ENCODE measurements at places on chromosomes 12 and 14. TPM values are rescaled to one million over a fixed set of nuclear protein-coding genes. Genes with fewer than 3 reads are reported as not detected.

GRCh38 chr12:4564818-4565217, 2.8 kb downstream of the DYRK4 start:
- no peak for DNase-seq

PZP gene
- polyA plus RNA-seq = 0.40 TPM

WASHC3 gene
- polyA plus RNA-seq = 62.0 TPM

GYS2 gene
- not detected for polyA plus RNA-seq

DNA sequence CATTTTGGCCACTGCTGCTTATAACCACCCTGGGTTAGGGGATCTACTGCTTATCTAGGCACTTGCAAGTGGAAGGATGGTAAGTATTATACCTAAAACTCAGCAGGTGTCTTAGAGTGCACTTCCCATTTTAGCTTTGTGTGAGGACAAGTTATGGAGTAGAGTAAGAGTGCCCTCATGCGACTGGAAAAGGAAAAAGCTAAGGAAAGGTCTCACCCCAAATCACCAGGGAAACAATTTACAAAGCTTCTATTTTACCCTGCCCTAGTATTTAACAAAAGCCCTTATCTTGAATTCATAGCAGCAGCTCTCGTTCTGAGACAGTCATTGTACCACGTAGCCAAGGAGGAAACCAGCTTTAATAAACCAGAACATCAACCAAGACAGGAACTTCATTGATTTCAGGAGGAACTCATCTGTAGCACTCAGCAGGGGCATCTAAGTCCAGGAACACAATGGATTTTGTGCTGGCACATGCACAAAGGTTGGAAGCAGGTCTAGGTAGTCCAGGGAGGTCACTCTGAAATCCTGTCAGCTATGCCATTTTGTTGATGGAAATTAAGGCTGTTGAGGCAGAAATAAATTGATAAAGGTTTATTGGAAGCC, 2.9 kb downstream of the RDH12 start:
- peak; percentile 35 for DNase-seq

- no peak for DNase-seq
These were observed 171.8 kb upstream of the NTF3 start for GRCh38 chr12:5260086-5260485.

GRCh38 chr14:84272290-84272721, 1257.6 kb upstream of the FLRT2 start:
- no peak for DNase-seq

GRCh38 chr12:116958402-116959197, 47.9 kb downstream of the FBXW8 start:
- no peak for DNase-seq

- no peak for DNase-seq
These were observed 46.3 kb upstream of the PCED1B start for GRCh38 chr12:47033081-47033480.

GRCh38 chr14:33671556-33671955, 279.3 kb downstream of the EGLN3 start:
- no peak for DNase-seq

- DNase-seq = no peak
These were observed 13.5 kb upstream of the TNFAIP2 start for GRCh38 chr14:103109535-103110441.

CCDC196 gene
- polyA plus RNA-seq = 0.23 TPM

GRCh38 chr12:91065396-91065795, 7.6 kb upstream of the KERA start:
- no peak for DNase-seq

GRCh38 chr14:48568688-48569087, 893.3 kb upstream of the MDGA2 start:
- DNase-seq = no peak

DNA sequence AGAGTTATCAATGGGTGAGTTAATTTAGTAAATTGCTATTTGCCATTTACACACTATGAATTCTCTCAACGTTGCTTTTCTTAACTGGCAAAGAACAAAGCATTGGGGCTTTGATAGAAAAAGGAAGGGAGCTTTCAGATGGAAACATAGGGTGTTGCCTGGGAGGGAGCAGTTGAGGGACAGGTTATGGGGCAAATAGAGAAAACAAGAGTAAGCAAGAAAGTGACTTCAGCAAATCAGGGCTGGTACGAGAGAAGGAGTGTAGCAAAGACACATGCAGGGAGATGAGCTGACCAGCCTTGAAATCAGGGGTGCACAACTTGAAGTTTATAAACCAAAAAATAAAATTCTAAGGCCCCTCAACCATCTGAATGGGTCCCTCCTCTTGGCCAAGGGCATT, 15.7 kb downstream of the ESR2 start:
- no peak for DNase-seq

GRIP1 gene
- 24.0 TPM for polyA plus RNA-seq

ZNF891 gene
- polyA plus RNA-seq = 3.5 TPM

DNA sequence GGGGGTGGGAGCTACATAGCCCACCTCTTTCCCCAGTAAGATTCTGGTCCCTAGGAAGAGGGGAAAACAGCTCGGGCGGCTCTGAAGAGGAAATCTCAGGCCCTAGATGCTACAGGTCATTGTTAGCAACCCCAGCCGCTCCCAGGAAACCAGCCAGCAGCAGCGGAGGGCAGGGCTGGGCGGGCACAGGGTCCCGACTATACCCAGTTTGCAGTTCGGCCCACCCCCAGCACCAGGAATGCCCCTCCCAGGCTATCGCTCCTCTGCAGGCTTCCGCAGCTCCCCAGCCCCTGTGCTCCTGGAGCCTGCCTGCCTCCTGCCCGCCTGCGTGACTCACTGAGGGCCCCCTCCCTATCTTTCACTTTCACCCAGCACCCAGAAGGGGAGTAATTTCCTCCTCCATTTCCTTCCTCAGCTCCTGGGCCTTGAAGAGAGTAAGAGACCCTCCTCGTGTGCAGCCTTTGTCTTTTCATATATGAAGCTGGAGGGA, 27.2 kb upstream of the PNMA1 start:
- no peak for DNase-seq

GRCh38 chr12:5305425-5305824, 126.5 kb upstream of the NTF3 start:
- no peak for DNase-seq

DNA sequence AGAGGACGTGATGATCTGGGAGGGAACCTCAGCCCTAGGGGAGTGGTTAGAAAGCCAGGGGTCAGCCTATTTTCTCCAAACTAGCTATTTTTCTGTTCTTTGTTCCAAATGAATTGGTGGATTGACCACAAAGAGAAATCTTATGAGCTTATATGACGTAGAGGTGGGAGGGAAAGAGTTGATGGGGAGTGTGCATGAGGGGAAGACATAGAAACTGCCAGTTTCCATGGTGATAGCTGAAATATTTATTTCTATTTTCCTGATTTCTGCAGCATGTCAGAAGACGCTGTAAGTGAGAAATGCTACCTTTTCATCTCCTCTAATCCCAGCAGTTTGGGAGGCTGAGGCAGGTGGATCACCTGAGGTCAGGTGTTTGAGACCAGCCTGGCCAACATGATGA, 51.4 kb upstream of the CISTR start:
- no peak for DNase-seq

- no peak for DNase-seq
These were observed 1.7 kb downstream of the LARP4 start for GRCh38 chr12:50402264-50403000.

DNA sequence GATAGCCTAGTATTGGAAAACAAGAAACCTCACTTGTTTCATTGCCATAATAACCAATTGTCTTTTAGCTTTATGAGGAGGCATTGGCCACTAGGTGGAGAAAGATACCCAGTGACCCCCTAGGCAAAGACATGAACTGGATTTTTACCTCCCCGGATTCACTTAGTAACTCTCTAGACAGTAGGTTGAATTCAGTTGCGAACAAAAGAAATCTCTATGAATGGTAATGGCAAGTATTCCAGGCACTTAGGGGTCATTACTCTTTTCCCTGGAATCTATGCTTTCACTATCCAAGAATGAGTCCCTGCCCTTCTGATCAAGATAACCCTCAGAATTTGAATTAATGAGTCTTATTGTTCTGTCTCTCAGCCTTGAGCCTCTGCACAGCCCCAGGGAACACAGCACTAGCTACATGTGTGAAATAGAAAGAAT, 29.5 kb upstream of the RHOJ start:
- peak; percentile 18 for DNase-seq

DNA sequence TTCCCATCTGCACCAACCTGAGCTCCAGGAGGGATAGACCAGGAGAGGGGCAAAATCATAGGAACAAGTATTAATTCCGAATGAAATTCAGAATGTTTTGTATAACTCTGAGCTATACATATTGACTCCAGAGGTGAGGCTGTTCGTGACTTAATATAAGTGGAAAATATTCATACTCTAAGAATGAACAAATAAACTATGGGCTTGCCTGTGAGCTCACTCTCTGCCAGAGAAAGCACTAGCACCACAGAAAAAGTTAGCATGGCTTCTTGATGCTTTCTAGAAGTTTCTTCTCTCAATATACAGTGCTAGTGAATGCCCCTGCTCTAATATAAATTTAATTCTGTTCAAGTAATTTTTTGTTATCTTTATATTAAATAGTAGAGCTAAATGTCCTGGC, 1536.4 kb upstream of the FLRT2 start:
- DNase-seq = no peak

GRCh38 chr12:57230381-57231155, 1.1 kb downstream of the SHMT2 start:
- DNase-seq = no peak

- DNase-seq = no peak
These were observed 5.3 kb upstream of the GDF11 start for GRCh38 chr12:55737581-55738122.

KRT79 gene
- polyA plus RNA-seq = not detected

GRCh38 chr14:35220920-35221319, 71.3 kb upstream of the PSMA6 start:
- no peak for DNase-seq

MGST1 gene
- 46.1 TPM for polyA plus RNA-seq

DPPA3 gene
- polyA plus RNA-seq = 0.05 TPM

DNA sequence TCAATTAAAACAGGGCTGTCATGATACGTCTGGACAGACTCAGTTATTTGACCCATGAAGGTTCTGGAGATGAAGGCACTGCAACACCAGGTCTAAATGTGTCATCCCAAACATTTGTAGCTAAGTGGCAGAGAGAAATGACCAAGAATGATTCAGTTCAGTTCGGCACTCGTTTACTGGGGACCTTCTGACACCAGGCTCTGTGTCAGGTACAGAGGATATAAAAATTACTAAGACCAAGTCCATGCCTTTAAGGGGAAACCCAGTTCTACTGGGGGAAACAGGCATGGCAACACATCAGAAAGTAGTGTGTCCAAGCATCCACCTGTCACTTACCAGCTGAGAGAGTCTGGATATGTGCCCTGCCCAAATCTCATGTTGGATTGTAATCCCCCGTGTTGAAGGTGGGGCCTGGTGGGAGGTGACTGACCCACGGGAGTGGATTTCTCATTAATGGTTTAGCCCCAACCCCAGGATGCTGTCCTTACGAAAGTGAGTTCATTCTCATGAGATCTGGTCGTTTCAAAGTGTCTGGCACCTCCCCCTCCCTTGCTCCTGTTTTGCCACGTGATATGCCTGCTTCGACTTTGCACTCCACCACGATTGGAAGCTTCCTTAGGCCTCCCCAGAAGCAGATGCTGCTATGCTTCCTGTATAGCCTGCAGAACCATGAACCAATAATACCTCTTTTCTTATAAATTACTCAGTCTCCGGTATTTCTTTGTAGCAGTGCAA, 41.9 kb upstream of the BCL2L14 start:
- DNase-seq = no peak

DNA sequence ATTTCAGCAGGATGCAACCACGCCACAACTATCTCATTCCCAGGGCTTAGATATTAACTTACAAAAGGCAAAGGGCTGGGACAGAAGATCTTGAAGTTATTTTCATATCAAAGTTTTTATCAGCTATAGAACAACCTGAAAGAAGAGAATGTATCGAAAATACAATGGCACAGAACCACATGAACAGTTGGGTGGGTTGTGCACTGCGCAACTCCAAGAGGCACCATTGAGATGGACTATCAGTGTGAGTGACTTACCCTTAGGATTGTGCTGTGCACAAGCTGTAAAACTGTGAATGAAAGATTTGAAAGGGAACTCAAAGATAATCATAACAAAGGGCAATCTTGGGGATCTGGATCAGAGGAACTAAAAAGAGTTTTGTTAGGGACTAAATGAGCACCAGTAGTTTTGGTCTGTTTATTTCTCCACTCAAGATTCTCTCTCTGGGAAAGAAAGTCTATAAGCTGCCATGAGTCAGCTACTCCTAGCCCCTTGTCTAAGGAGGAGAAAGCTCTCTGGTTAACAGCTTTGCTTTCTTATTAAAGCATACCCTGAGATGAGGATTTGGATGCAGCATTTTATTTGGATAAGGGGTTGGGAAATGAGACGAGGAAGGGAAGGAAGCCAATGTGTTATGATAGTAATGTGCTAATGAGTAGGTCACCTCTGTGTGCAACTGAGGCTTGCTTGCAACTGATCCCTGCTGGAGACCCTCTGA, 62.2 kb downstream of the TBX5 start:
- no peak for DNase-seq

GRCh38 chr12:106327309-106327869, 24.9 kb downstream of the TCP11L2 start:
- no peak for DNase-seq

DNA sequence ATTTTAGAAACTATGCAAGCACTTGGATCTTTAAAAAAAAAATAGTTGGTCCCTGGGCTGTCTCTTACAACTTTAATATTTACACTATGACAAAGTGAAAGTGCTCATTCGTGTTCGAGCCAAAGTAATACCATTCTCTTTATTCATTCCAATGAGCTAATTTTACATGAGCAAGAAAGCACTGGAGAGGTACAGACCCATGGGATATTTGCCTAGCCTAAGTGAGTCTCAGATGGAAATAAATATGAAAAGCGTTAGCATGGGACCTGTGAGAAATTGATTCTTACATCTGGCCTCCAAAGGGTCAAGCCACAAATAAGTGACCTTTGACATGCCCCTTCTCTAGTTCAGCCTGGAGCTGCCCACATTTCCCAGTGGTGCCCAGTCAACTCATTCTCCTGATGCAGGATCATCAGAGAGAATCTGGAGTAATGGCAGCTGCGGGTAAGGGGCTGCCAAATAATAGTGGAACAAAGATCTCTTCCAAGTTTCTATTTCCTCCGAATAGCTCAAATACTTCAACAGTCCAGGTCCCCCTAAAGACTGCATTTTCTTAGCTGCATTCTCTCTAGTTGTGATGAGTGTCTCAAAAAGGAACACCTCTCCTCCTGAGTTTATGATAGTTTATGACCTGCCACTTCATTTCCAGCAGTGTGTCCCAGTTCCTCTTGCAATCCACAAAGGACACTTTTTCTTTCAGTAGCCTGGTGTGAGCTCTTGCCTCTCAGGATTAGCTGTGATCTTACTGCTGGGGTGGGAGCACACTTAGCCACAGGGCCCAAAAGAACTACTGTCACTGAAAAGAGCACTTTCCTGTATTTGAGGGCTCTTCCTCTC, 208.2 kb downstream of the DAD1 start:
- DNase-seq = no peak

DNA sequence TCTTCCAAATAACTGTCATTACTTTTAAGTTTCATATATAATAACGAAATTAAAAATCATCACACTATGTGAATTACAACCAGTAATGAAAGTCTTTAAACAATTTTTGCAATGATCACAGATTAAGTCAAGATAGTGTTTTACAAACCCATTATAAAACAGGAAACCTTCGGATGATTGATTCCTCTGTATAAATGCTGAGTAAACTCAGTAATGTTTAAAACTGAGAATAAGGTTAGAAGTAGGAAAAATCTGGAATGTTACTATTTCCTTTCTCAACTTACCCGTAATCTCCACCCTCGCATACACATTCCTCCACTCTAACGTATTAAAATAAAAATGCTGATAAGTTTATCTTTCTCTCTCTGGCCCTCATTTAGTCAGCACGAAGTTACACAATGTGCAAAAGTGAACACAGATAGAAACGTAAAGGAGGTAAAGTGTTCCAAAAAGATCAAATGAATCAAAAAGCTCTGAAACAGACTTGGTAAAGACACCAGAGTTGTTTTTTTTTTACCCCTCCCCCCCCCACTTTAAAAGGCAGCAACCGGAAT, 1.6 kb downstream of the ZFC3H1 start:
- no peak for DNase-seq

SERPINA3 gene
- 0.53 TPM for polyA plus RNA-seq
